ENCODE measurements at places on chromosomes 12 and 14. TPM values are rescaled to one million over a fixed set of nuclear protein-coding genes. Genes with fewer than 3 reads are reported as not detected.

The TAS2R8 gene
- total RNA-seq = not detected

- no peak for DNase-seq
Measured at GRCh38 chr12:116587270-116587669, 28.1 kb downstream of the MAP1LC3B2 start.

The C3AR1 gene
- total RNA-seq = 43.0 TPM

DNA sequence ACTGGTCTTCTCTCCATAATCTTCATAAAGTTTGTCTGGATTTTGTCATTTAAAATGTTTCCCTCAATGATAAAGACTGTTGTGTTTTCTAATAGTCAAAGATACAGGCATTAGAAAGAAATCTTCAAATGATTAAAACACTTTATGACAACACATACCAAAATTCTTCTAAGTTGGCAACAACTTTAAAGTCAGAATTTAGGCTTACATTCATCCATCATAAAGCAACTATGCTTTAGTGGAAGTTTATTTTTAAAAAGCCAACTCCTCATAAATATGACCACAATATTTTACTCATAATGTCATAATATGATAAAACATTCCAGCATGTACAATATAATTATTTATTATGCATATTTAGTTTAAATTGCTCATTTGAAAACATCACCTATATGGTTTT, 17.2 kb upstream of the CCER1 start:
- no peak for DNase-seq

- DNase-seq = no peak
Measured at GRCh38 chr12:28234444-28234843, 44.2 kb downstream of the CCDC91 start.
